MG63 (cell line): ENCODE measurements at places on chromosomes 7 and 10. TPM values are rescaled to one million over a fixed set of nuclear protein-coding genes. Genes with fewer than 3 reads are reported as not detected.
A peak's percentile ranks its signal among the peaks of the same experiment; 100 is the strongest.

The LLCFC1 gene
- not detected in 2 replicates for total RNA-seq

The CALCR gene
- total RNA-seq: not detected in 2 replicates

The CRHR2 gene
- not detected in 2 replicates for total RNA-seq

The MYPN gene
- total RNA-seq: 28.9 and 31.3 TPM in 2 replicates

The GBF1 gene
- total RNA-seq: 9.5 and 15.8 TPM in 2 replicates

The NEUROG3 gene
- not detected in 2 replicates for total RNA-seq

The IRF5 gene
- total RNA-seq: 0.89 and 2.4 TPM in 2 replicates

The GNGT1 gene
- total RNA-seq: not detected in 2 replicates

The SLC13A4 gene
- 0.05 TPM in 1 of 2 replicates, not detected in the other for total RNA-seq

The LDB3 gene
- not detected in 2 replicates for total RNA-seq

The RNF32 gene
- total RNA-seq: 1.8 and 5.2 TPM in 2 replicates

The CFTR gene
- not detected in 2 replicates for total RNA-seq

The C10orf53 gene
- total RNA-seq: not detected in 2 replicates

- no peak for DNase-seq
These were observed 76.0 kb downstream of the ATE1 start for GRCh38 chr10:121851786-121852185.

DNA sequence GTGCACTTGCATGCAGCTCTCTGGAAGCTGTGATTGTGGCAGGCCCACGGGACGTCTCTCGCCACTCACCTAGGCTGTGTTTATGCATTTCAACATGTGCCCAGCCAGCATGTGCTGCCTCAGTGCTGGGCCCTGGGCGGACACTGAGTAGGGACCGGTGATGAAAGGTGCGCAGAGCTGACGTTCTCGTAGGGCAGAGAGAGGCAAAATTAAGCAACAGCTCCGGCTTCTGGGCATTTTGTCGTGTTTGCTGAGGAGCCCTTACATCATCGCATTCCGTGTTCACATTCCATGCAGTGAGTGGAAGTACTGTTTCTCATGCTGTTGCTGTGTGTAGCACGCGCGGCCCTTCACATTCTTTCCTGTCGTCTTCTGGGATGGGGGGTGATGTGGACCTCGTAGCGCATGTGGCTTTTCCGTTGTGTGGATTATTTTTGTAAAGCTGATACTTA is 50.5 kb downstream of the PRF1 start:
- DNase-seq: no peak

- DNase-seq: no peak
These were observed 802.5 kb downstream of the GRM8 start for GRCh38 chr7:126450269-126450671.

GRCh38 chr10:16481052-16481728 is 40.5 kb downstream of the C1QL3 start:
- no peak for DNase-seq

DNA sequence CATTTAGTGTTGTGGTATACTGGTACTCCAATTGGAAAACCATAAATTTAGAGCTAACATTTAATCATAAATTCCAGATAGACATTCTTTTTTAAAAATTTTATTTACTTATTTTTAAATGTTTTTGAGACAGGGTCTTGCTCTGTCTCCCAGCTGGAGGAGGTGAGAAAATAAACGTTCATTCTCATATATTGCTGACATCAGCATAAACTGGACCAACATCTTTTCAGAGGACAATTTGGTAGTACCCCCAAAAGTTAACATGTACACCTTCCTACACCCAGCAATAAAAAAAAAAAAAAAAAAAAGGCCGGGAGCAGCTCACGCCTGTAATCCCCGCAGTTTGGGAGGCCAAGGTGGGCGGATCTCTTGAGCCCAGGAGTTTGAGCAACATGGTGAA is 5.2 kb downstream of the TAS2R60 start:
- DNase-seq: no peak

DNA sequence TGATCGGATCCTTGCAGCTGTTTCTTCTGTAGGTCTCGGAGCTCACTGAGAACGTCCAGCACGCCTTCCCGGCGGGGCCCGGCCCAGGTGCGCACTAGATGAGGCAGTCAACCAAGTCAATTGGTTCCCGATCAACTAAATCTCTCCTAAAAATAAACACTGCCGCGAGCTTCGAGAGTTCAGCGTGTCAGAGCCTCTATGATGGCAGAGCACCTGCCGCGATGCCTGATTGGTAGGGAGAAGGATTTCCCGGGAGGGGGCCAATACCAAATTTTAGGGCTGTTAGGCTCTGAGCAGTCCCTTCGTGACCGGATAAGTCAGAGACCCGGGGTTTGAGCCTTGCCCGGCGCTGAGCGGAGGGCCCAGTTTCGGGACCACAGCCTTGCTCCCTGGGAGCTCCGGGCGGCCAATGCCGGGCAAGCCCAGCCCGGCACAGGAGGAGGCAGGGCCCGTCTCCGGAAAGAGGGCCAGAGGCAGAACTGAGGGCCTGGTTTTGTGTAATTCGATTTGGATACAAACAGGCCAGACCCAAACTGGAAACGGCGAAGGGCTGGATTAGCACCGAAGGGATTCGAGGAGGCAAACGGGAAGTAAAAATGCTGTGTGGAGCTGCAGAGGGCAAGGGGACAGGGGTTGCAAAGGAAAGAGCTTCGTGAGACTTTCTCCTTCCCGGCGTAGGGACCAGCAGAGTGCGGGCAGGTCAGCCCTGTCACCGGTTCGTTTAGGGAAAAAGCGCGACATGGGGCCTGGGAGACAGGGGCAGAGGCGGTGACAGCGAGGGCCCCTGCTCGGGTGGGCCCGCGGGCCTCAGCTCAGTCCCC is 569 bp downstream of the SLC26A5 start:
- DNase-seq: no peak

DNA sequence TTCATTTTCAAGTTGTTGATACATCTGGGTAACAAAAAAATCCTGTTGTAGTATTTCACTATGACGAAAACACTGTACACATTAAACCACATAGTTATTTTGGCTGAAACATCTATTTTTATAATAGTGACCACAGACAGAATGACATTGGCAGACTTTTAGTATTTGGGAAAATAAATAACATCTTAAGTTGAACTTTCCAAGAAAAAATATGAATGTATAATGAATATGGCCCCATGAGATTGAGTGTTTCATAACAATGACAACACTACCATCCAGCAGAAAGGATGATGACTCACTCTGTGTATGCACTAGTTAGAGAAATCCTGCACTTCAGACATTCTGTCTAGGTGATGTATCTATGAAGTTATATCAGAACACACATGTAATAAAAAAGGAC is 118.1 kb downstream of the SEMA3D start:
- DNase-seq: no peak

GRCh38 chr7:141072548-141073172 is 1.2 kb upstream of the TMEM178B start:
- DNase-seq: peak; percentile 56

DNA sequence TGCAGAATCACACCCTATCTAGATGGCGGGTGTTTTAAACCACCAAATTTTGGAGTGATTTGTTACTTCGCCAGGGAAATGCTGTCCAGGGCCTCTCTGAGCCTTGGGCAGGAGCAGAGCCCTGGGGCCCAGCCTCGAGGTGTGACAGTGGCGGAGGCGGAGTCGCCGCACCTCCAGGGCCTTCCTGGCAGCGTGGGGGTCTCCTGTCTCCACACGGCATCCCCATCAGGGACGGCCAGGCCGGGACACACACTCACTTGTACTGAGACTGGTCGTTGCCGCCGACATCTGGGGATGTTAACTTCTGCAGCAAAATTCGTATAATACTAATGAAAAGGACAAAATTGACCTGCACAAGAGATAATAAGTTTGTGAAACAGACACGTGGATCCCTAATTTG is 110.7 kb downstream of the VIPR2 start:
- DNase-seq: no peak

DNA sequence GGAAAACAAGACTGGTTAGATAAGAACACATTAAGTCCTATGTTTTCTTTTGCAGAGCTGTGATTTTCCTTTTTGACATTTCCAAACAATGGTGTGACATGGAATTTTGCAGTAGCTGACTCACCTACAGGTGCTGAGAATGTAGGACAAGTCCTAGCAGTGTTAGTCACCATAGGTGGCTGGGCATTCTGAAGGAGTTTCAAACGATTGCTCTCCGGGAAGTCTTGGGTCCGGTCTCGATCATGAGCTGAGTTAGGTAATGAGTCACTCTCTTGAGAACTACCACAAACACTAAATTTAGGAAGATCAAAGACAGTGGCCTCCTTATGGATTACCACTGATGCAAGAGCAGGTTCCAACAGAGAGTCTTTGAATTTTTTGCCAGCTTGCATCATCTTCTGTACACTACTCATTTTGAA is 3.6 kb downstream of the FIGNL1 start:
- peak; percentile 42 for DNase-seq

- DNase-seq: no peak
These were observed 325.4 kb upstream of the NPVF start for GRCh38 chr7:25553580-25554291.

GRCh38 chr7:148379677-148380076 is 210.9 kb upstream of the C7orf33 start:
- DNase-seq: no peak

GRCh38 chr7:123211545-123211944 is 11.8 kb upstream of the SLC13A1 start:
- no peak for DNase-seq

DNA sequence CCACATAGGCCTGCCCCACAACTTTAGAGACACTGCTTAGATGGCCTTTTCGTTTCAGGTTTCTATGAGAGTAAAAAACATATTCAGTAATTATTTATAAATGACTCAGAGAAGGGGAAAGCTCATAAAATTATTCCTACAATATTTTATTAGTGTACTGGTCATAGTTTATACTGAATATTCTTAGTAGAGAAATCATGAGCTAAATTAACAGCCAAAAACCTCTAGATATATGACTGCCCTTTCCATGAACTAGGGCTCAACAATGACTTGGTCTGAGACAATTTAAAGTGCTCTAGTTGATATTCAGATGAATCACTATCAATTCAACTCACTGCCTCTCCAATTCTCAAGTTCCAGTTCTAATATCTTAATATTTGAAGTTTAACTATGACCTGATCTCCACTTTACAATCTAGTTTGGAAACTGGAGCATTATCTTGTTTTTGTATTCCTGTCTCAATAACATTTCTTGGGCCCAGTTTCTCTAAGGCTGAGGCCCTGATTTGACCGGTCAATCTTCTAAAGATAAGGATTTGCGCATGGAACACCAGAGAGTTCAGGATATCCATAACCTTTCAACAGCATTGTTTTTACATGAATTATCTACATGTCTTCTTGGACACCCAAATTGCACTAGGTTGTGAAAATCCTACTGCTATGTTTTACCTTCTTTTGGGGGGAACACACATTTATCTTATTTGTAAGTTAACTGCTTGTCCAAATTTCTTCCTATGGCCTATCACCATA is 141.6 kb downstream of the DGKB start:
- DNase-seq: no peak
